ENCODE measurements at places on chromosomes 3 and 15.

GRCh38 chr3:124582621-124583395 is 147.4 kb upstream of the UMPS start:
- no peak for DNase-seq

GRCh38 chr3:15942462-15942861 is 144.7 kb upstream of the ANKRD28 start:
- no peak for DNase-seq

GRCh38 chr3:118527514-118528044 is 507.1 kb downstream of the IGSF11 start:
- DNase-seq = no peak

DNA sequence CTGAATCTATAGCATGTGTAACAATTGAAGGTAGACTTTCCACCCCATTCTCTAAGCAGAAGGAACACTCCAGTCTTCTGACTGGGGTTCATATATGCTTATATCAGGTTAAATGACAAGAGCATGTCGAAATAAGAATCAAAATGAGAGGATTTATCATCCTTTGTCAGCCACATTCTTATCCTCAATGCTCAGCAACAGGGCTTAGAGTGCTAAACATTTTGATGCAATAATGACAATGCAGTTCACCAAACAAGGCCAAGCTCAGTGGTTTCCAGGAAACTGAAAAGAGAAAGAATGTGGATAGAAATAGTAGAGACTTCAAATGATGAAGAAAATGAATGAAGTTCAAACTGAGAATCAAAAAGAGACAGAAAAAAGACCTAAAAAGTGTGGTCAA is 78.0 kb downstream of the FSIP1 start:
- DNase-seq = peak; percentile 31

- no peak for DNase-seq
These were observed 81.6 kb downstream of the OCA2 start for GRCh38 chr15:28017423-28017924.

DNA sequence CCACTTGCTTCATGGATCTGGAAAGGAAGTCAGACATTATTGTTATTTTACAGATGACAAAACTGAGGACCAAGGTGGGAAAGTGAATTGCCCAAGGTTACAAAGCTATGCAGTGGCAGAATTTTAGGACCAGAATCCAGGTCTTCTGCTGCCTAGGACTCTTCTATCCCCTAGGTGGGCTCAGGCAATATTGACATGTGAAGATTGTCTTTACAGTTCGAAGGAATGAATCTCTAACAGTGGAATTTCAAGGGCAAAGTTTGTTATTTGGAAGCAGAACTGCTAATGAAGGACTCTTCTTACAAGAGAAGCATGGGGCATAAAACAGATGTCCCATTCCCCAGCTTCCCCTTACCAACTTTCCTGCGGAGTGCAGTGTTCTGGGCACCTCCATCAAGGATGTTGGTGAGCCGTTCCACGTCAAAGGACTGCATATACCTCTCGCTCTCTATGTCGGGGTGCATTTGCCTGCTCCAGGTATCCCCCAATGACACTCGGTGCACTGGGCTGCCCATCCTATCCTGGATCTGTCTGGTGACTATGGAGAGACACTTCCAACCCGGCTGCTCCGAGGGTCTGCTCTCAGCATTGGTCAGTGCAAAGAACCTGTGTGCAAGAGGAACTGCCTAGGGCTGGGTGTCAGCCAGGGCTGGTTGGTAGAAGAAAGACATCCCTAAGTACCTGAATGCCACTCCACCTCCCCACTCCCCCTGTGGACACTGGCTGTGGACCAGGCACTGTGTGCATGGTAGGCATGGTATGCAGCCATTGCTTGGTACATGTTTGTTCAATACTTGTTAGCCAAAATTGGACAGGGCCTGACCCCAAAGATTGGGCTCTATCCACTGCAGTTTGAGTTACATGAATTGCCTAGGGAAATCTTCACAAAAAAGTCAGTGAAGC is 2.1 kb downstream of the ACOX2 start:
- DNase-seq = no peak

DNA sequence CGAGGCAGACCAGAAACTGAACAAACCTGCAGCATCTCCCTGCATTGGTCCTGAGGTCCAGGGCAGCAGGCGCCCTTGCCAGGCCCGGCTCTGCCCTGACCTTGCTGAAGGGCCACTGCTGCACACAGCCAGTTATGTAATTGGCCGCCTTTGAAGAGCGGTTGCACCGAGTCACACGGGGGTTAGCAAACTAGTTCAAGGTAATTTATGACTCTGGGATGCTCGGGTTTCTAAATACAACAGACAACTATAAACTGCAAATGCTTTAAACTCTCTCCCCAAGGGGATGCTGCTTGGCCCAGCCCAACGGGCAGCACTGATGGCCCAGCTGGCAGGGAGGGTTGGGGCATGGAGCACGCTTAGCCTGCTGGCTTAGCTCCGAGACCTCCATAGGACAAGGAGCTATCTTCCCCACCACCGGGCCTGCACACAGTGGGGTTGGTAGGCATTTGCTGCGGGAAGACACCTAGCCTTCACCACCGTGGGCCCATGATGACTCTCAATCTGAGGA is 60.3 kb upstream of the IQSEC1 start:
- DNase-seq = no peak

DNA sequence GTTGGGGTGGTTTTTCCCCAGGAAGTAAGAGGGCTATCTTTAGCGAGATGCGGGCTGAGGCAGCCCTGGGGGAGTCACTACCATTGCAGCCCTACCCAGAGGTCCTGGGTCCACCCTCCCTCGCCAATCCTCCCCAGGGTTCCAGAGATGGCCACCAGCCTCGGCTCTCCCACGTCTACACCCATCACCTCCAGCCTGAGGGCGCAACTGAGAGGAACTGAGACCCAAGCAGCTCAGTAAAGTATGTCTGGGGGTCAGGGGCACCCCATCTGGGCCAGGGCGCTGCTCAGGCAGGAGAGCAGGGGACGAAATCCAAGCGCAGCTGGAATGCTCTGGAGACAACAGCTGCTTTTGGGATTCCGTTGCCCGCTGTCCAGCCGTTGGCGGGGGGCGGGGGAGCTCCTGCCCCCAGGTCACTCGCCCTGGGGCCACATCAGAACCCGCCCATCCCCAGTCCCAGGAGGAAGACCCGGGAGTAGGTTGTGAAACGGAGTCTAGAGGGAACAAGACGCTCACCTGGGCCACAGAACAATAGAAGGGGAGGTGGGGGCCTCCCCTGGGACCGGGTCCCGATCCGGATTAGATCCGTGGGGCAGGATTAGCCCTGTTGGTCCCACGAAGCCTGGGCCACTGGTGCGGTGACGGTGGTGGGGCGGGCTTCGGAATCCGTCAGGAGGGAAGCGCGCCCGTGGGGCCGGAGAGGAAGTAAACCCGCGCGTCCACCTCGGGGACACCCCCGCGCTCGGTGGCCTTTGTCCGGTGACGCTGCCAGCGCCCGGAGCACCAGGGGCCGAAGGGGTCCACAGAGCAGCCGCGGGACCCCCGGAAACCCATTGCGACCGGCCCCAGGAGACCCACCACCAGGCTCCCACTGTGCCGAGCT is 1.4 kb upstream of the NDUFAF3 start:
- DNase-seq = peak; percentile 18

GRCh38 chr3:98730886-98731537 is 32.1 kb upstream of the ST3GAL6 start:
- no peak for DNase-seq

DNA sequence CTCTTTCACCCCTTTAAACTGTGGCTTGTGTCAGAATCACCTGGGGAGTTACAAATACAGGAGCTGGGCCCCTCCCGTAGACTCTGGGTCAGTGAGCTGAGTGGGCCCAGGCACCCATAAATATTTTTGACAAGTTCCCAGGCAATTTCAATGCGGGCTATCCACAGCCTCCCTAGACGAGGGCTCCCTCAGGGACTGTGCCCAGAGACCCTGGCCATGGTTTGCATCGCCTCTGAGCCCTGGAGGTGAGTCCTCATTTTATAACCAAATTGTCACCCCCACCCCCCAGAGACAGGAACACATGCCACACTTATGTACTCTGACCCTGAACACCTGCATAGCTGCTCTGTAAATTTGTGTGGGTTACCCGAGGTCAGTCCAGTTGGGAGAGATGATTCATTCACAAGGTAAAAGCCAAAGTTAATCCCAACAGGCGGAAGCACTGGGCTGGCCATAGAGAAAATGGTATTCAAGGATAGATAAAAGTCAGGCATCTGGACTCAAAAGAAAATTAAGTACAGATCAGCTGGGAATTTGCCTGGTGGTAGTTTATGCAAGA is 146.5 kb upstream of the SLC6A11 start:
- no peak for DNase-seq

GRCh38 chr3:167650459-167650858 is 3.3 kb downstream of the WDR49 start:
- DNase-seq = no peak

GRCh38 chr3:106710596-106710995 is 666.6 kb upstream of the CCDC54 start:
- DNase-seq = no peak

DNA sequence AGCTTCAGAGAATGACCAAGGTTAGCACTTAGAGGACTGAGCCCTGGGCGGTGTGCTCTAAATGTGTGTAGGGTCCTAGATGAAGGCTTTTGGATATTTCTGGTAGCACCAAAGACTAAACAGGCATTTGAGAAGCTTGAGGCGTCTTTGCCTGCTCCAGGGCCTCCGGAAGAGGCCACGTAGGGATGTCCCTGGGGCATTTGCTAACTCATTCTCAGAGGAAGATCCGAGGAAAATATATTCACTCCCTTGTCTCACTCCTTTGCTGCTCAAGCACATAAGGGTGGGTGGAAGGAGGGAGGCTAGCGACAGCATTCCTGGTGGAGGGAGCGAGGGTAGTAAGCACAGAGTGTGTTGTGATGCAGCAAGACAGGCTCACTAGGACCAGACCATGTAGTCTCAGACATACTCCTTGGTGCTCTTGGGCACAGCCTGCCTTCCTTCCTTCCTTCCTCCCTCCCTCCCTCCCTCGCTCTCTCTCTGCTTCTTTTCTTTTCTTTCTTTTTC is 38.5 kb upstream of the XCR1 start:
- no peak for DNase-seq
